ENCODE measurements at places on chromosomes 6 and 20. TPM values are rescaled to one million over a fixed set of nuclear protein-coding genes. Genes with fewer than 3 reads are reported as not detected.

DNA sequence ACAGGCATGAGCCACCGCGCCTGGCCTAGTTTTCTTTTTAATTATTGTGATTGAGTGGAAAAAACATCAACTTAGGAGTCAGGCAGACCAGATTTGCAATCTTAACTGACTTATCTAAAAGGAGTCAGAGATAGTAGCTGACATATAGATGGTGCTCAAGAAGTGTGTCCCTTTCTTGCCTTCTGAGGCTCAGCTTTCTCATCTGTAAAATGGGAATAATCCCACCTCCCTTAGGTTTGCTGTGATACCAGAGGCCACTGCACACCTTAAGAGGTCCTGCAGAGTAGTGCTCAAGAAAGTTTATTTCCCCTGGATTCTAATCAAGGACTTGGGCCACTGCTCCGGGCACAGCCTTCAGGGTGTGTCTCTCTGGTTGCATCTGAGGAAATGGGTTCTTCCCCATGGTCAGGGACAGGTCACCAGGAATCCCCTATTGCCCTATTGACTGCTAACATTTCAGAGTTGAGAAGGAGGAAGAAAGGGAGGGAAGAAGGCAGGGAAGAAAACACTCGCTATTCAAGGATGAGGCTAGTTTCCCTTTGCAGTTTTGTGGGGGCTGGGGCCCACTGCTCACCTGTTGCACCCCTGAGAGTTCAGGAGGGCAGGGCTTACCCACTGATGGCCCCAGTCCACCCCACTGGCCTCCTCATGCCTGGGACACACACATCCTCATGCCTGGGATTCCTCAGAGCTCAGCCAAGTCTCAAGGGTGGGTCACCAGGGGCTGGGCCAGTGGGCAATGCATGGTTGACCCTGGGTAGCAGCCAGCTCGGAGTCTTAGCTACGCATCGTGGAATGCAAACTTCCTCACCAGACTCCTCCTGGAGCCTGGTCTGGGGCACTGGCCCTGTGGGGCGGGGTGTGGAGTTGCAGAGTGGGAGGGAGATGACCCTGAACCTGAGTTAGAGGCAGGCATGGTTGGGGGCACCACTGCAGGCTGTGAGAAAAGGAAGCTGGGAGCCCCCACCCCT is 21.2 kb downstream of the C6orf132 start:
- no peaks in the 10 kb centered on the region for H3K27me3 ChIP-seq
- H3K27ac ChIP-seq: no peak overlapping the region
- DNase-seq: no peak

- no peak overlapping the region for H3K27ac ChIP-seq
- no peak for DNase-seq
- H3K4me1 ChIP-seq: no peaks in the 10 kb centered on the region
- no peaks in the 10 kb centered on the region for H3K27me3 ChIP-seq
- peaks cover 13% of the 10 kb centered on the region for H3K36me3 ChIP-seq
- H3K4me3 ChIP-seq: no peak overlapping the region
Observed at GRCh38 chr6:145801021-145801420, 13.6 kb downstream of the FBXO30 start.

DNA sequence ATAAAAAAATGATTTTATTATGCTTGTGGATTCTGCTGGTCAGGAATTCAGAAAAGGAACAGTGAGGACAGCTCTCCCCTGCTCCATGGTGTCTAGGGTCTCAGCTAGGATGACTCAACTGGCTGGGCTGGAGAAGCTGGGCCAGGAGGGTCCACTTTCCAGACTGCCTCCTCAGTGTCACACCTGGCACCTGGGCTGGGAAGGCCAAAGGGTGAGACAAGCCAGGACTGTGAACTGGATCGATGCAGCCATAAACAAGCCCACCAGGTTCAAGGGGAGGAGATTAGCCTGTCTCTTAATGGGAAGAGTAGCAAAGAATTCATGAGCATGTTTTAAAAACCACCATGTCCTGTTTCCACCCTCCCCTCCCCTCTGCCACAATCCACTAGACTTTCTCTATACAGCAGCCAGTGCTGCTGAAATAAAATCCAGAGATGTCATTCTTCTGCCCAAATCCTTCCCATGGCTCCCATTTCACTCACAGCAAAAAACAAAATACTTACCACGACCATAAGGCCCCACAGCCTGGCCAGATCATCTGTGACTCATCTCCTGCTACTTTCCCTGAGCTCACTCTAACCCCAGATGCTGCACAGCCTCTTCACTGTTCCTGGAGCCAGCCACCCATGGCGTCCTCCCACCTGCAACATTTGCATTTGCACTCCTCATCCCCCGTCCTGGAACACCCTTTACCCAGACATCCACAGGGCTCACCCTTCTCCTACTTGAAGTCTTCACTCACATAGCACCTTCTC is 13.8 kb downstream of the SPTLC3 start:
- no peak overlapping the region for H3K27ac ChIP-seq
- peaks cover 30% of the 10 kb centered on the region for H3K4me1 ChIP-seq
- DNase-seq: no peak
- no peaks in the 10 kb centered on the region for H3K27me3 ChIP-seq

The SCP2D1 gene
- total RNA-seq: not detected

The ANGPT4 gene
- total RNA-seq: not detected

The SCGN gene
- total RNA-seq: 29.0 TPM
